Stimulated activated CD4-positive, alpha-beta T cell treated with anti-CD3 and anti-CD28 coated beads, Interleukin-2, amount 100 ng/mL, for 4 hours (primary cell): ENCODE measurements at places on chromosomes 12 and 14.

- no peak for DNase-seq
Observed at GRCh38 chr14:61139006-61139599, 142.0 kb downstream of the TMEM30B start.

GRCh38 chr12:101594700-101595099, at the start of gene MYBPC1:
MYBPC1 (plus strand) TSS chr12:101594971; CDS start chr12:101595071, 100 bp downstream.
- DNase-seq: no peak

DNA sequence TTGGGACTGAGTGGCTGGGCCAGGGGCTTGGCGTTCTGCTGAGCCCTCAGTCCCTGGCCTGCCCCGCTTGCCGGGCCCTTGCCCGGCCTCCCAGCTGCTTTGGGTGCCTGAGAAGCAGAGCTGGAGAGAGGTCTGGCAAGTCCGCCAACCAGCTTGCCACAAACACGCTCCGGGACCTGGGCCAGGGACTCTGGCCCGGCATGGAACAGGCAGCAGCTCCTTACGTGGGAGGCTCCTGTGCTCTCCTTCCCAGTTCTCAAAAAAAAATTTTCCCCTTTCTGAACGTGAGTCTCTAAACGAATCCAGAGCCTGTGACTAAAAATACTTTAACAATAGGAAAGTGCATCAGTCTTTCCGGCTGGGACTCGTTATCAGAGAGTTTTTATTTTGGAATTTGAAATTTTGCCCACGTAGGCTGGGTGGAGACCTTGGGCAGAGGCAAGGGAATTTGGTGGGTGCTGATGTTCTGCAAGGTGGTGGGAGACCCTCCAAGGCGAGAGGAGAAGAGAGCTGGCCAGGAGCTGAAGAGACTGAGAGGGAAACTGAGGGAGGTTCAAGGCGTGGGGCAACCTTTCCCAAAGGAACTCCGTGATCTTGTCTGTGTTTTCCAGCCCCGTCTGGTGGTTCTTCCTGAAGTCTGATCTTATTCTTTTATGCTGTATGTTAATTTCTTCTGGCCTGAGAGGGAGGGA, 6.8 kb upstream of the NR4A1 start:
- DNase-seq: no peak

- DNase-seq: no peak
Observed at GRCh38 chr12:42446761-42447160, 120.8 kb downstream of the PPHLN1 start.

GRCh38 chr12:113055594-113056380, 743 bp upstream of the DTX1 start:
- DNase-seq: no peak

DNA sequence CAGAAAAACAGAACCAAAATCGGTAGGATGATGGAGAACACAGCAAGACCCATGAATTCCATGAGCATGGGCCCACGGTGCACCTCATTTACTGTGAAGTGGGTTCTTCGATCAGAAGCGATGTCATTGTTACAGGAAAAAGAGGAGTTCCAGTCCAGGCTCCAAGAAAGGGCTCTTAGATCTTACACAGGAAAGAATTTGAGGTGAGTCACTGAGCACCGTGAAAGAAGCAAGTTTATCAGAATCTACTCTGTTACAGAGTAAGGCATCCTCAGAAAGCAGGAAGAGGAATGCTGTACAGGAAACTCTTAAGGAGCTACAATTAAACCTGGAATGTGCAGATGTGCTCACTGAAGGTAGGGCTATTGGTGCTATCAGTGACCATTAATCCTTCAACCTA, 11.6 kb upstream of the CHFR start:
- DNase-seq: no peak
